Stimulated activated naive CD8-positive, alpha-beta T cell treated with anti-CD3 and anti-CD28 coated beads, Interleukin-15, Interleukin-2, amounts not matched to agents 100 U/mL and 50 U/mL, for 24 hours (primary cell): ENCODE measurements at places on chromosomes 5 and 9.

- no peak for DNase-seq
Measured at GRCh38 chr5:86866036-86866435, 248.3 kb downstream of the COX7C start.

- no peak for DNase-seq
Measured at GRCh38 chr9:111978616-111979015, 82.0 kb downstream of the UGCG start.

DNA sequence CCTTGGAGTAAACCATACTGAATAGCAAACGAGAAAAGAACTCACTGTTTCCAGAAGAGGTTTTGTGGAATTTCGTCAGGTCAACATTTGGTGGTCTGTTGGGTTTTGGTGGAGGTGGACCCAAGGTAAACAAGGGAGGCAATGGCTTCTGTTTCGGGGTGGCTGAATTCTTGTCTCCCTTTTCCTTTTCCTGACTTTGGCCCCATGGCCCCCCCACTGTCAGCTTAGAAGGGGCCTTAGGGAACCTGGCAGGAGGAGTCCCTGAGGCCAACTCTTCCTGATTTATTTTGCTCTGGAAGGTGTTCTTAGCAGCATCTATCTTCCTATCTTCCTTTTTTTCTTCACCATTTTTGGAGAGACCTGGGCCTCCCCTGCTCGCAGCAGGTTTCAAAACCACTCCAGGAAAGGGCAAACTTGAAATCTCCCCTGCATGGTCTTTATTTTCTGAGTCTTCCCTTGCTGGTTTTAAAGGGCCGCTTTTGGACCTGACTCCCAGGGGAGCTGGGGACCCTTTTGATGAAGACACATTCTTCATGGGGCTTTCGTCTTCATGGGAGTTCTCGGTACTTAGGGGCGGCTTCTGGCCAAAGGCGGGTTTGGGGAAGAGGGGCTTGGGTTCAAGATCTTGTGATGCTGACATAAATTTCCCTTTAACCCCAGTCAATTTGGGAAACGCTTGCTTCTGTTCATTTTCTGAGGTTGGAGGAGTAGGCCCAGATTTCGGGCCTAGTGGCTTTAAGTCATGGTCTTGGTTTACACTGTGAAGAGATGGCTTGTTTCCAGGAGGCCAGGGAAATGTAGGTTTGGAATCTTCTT lies 17.4 kb downstream of the FYB1 start:
- DNase-seq = no peak

- DNase-seq = no peak
Measured at GRCh38 chr9:97563458-97564135, 62.1 kb downstream of the TMOD1 start.

GRCh38 chr5:117266280-117266679 lies 691.7 kb upstream of the SEMA6A start:
- DNase-seq = no peak

DNA sequence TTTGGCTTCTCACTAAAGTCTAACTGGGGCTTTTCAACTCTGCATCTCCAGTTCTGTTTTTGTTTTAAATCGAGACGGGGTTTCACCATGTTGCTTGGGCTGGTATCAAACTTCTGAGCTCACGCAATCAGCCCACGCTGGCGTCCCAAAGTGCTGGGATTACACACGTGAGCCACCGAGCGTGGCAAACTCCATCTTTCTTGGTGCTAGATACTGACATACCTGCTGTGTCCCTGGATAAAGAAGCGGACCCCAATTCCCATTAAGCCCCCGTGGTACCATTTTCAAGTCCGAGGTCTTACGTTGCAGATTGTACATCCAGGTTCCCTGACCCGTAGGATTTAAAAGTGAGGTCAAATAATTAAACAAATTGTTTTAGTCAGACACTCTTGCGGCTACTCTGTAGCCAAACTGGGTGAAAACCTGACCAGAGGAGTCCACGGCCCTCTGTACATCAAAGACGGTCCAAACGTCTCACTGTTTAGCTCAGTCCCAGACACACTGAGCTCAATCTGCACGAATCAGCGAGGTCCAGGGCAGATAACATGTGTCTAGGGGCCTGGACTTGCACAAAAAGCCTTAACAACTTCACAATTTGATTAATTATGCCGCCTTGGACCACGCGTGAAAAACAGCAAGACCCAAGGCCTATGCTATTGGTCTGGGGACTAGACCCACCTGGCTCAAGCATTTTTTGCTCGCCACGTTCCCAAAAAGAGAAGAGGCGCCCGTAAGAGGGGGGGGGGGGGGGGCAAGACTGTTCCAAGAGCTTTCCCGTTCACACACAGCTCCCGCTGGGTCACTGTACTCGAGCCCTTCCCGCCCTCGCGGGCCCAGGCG lies 727 bp upstream of the DNAJA1 start:
- no peak for DNase-seq

- no peak for DNase-seq
Measured at GRCh38 chr5:114055318-114056184, 306.3 kb upstream of the KCNN2 start.

DNA sequence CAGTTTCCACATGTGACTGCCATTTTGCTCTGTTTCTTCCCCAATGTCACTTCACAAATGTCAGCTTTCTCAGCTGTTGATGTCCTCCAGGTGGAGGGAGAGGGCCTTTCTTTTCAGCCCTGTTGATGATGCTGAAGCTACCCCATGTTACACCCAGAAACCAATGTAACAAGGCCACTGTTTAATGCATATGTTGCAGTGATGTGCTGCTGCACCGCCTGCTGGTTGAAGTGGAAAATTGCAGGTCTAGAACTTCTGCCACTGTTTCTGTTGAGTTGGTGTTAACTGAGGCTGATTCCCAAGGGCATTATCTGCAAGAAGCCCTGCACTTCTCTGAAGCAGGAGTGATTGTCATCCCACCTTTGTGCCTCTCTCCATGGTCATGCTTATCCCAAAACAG lies 428.4 kb downstream of the KDM4C start:
- no peak for DNase-seq

GRCh38 chr5:25286319-25286718 lies 641.5 kb upstream of the CDH10 start:
- no peak for DNase-seq

- DNase-seq = no peak
Measured at GRCh38 chr5:147234239-147234824, 494 bp upstream of the STK32A start.

GRCh38 chr5:130885027-130885426 lies 280.0 kb downstream of the HINT1 start:
- DNase-seq = no peak

DNA sequence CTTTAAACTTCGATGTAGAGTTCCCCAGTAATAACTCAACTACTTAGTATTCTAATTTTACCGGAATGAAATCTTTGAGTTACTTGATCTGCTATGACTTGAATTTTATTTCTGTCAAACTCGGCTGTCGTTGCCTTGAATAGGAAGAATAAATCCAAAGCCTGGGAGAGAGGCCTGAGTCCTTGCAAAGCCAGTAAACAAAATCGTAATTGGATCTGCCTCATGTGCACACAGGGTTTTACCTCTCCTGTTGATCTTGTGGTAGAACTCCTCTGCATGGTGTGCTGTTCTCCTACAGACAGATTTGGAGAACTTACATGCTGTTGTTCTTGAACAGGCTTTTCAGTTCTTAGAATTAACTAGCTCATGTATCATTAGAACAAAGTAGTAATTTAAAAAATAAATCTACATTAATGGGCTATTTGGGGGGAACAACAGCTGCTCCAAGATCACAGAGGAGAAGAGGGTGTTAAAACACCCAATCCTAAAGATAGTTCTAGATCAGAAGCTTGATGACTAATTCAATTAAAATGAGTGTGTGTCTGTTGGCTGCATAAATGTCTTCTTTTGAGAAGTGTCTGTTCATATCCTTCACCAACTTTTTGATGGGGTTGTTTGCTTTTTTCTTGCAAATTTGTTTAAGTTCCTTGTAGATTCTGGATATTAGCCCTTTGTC lies 28.9 kb downstream of the HSPB3 start:
- DNase-seq = no peak

GRCh38 chr5:148973455-148973854 lies 89.4 kb downstream of the SH3TC2 start:
- DNase-seq = no peak

DNA sequence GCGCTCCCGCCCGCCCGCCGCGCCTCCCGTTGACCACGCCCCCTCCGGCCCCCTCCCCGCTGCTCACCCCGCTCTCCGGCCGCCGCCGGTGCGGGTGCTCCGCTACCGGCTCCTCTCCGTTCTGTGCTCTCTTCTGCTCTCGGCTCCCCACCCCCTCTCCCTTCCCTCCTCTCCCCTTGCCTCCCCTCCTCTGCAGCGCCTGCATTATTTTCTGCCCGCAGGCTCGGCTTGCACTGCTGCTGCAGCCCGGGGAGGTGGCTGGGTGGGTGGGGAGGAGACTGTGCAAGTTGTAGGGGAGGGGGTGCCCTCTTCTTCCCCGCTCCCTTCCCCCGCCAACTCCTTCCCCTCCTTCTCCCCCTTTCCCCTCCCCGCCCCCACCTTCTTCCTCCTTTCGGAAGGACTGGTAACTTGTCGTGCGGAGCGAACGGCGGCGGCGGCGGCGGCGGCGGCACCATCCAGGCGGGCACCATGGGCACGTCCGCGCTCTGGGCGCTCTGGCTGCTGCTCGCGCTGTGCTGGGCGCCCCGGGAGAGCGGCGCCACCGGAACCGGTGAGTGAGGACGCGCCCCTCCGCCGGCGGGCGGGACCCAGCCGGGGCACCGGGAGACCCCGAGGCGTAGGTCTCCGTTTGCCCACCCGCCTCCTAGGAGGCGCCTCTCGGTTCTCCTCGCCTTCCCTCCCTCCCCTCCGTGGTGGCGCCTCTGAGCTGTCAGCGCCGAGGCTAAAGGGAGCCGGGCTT lies at the start of gene VLDLR:
TSS of gene VLDLR (plus strand) at position 66 of the 739 bp plus-strand sequence. CDS start at position 469, 403 bp downstream.
- peak; percentile 58 for DNase-seq
